ENCODE measurements at places on chromosomes 2 and 18. TPM values are rescaled to one million over a fixed set of nuclear protein-coding genes. Genes with fewer than 3 reads are reported as not detected.

TSN gene
- total RNA-seq: 56.7 TPM

CFAP221 gene
- not detected for total RNA-seq

NEB gene
- total RNA-seq: 0.38 TPM

GPR45 gene
- not detected for total RNA-seq

RNU2-63P gene
- 14.6 TPM for total RNA-seq

LYPD6 gene
- not detected for total RNA-seq

NPHP1 gene
- total RNA-seq: 0.13 TPM

ZBTB7C gene
- total RNA-seq: 0.95 TPM

DNA sequence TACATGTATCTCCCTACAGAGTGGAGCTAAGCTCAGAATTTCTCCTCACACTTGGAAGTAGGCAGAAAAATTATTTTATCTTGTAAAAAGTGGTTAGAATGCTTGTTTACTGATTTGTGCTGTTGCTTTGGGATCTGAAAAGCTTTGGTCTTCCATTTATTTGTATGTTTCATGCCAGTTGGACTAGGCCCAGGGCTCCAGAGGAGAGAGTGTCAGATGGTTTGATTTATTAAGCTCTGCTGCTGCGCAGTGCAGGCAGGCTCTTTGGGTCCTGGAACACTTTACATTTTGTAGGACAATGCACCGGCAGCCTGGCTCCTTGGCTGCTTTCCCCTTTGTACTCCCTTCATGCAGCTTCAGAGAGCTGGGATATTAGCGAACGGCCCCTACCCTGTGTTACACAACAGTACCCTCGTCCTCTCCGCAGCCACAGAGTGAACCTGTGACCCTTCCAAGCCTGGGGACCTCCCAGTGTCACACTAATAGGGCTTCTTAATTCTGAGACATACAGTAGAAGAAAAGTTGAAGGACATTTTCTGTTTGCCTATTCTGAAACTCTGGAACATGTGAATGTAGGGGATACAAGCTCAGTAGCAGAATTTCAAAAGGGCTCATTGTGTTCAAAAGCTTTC, 56.7 kb upstream of the EML6 start:
- no peak for DNase-seq

GRCh38 chr2:126275098-126275497, 380.9 kb upstream of the GYPC start:
- no peak for DNase-seq

GRCh38 chr2:28055325-28055970, 164.9 kb downstream of the BABAM2 start:
- no peak for DNase-seq

GRCh38 chr2:86044045-86044444, 61.6 kb downstream of the POLR1A start:
- peak; percentile 10 for DNase-seq

- peak; percentile 27 for DNase-seq
These were observed 212.3 kb downstream of the SNTG2 start for GRCh38 chr2:1162768-1163584.

DNA sequence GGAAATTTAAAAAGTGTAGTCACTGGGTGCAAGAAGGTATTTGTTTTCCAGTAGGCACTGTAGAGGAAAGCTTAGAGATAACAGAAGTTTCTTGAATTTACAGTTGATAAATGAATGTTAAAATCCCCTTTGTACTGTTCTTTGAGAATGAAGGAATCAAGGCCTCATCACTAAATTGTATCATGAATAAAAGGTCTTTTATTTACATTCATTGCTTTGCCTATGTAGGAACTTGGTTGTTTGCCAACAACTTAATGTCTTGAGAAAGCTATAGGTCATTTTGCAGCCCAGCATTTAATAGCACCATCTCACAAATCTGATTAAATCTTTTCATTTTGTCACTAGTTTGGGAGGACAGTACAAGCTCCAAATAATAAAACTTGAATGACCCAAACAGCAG, 213.9 kb upstream of the ITGA4 start:
- no peak for DNase-seq

- DNase-seq: no peak
These were observed 53.6 kb downstream of the CCDC93 start for GRCh38 chr2:117960231-117960630.

DNA sequence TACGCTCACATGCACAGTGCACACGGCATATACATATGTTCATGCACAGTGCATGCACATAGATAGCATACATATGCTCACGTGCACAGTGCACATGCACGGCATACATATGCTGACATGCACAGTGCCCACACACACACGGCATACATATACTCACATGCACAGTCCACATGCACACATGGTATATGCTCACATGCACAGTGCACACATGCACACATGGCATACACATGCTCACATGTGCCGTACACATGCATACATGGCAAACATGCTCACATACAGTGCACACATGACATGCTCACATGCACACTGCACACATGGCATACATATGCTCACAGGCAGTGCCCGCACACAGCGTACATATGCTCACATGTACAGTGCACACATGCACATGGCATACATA, 97.7 kb upstream of the CTDP1 start:
- no peak for DNase-seq

DNA sequence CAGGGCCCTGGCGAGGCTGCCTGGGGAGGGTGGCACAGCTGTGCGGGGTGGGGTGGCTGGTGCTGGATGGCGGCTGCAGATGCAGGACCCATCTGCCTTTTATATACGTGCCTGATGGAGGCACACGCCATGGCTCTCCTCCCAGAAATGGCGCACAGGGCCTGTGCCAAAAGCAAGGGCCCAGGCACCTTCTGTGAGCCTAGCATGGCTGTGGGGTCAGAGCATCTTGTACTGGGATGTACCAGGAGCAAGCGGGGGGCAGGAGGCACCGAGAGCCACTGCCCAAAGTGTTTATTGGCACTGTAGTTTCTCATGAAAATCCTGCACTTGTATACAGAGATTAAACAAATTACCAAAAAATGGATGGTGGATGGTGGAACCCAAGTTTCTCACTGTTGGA, 724.1 kb downstream of the GALR1 start:
- no peak for DNase-seq

DNA sequence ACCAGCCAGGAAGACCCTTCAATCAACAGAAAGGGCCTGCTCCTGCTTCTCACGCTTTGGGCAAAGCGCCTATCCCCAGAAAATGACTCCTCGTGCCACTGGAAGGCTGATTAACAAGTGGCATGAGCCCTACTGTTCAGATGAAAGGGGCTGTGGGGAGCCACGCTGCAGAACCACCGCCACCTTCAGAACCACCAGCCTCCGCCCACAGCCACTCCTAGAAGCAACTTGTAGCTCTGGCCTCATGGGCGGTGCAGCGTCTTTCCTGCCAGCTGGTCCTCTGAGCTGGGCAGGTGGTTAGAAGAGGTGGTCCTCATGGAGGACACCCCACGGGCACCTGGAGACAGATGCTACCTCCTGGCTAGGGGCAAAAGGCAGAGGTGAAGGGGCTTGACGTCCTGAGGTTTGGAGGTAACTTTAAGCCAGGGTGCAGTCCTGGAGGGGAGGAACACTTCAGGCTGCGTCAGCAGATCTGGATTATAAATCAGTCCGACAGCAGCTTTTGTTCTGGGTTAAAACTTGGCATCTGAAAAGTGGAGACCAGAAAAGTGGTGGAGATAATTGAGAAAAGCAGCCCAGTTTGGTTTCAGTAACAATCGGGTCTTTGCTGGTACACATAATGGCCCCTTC, 861 bp upstream of the SEMA4C start:
- peak; percentile 71 for DNase-seq

DNA sequence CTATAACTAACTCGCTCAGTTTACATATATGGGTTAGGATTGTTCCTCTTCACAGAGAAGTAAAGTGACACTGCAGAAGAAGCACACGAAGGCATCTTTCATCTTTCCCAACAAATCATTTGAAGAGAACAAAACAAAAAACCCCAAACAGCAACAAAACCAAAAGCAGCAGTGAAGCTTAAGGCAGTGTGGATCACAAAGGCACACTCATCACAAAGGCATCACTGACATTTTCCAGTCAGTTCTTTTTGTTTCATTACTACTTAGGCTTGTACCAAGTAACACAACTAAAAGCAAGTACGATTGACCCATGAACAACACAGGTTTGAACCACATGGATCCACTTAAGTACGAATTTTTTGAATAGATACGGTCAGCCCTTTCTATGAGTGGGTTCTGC, 75.7 kb downstream of the RNF152 start:
- no peak for DNase-seq

DNA sequence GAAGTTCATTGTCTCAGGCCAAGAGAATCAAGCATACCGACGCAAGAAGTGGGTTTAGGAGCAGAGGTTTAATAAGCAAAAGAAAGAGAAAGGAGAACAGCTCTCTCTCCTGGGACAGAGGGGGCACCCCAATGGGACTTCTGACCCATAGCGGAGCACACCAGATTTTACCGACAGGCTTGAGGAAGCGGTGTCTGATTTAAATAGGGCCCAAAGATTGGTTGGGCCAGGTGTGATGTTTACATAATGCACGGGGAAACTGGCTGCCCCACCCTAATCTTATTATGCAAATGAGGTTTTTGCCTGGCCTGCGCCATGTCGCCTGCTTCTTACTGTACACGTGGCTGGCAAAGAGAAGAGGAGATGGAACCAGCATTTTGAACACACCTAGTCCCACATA, 106.2 kb downstream of the MREG start:
- no peak for DNase-seq

DNA sequence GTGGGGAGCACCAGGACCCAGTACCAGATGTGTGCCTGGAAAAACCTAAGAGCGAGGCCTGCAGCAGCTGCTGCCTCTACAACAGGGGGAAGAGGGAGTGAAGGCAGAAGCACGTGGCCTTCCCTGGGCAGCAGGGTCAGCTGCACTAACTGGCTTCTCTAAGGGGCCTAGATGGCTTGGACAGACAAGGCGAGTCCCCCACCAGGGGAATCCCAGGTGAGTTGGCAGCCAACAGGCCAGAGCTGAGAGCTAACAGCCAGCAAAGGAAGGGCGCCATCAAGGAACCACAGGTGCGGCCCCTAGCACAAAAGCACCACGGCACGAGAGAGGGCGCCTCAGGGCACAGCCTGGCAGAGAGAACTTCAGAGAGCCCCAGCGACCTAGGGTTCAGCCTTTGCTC, 19.8 kb upstream of the MAL start:
- no peak for DNase-seq

GRCh38 chr2:124323321-124323720, 298.2 kb downstream of the CNTNAP5 start:
- no peak for DNase-seq

GRCh38 chr2:75424936-75425619, 135.7 kb downstream of the EVA1A start:
- no peak for DNase-seq

DNA sequence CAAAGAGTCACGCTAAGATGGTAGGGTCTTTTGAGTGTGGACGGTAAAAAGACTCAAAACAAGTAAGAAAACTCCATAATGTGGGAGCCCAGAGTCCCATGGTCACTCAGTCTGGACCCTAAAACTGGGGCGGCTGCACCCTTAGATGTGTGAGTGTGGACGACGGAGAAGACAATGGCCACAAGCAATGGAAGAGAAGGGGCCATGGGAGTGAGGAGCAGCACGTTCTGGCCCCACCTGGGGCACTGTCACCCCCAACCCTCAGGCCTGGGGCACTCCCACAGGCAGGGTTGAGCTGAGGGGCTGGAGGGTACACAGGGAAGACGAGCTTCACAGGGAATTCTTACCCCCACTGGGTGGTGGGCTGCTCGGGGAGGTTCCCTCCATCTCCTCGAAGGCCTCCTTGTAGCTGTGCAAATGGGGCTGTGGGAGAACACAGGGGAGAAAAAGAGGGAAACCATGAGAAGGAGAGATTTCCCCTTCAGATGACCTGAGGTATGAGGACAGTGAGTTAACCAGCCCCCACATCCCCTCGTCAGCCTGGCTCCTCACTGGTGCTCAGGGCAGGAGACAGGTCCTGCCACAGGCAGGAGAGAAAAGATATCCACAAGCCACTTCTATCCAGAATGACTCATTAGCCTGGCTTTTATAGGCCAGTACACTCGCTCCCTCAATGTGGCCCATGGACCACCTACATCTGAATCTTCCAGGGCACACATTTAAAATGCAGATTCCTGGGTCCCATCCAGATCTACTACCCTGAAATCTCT, 167.9 kb downstream of the TNS1 start:
- no peak for DNase-seq

GRCh38 chr18:24695168-24695567, 234.7 kb downstream of the HRH4 start:
- DNase-seq: no peak

- no peak for DNase-seq
These were observed 131.4 kb downstream of the ZNF236 start for GRCh38 chr18:76953583-76954233.

GRCh38 chr18:66582211-66582610, 21.7 kb downstream of the CDH19 start:
- DNase-seq: no peak

DNA sequence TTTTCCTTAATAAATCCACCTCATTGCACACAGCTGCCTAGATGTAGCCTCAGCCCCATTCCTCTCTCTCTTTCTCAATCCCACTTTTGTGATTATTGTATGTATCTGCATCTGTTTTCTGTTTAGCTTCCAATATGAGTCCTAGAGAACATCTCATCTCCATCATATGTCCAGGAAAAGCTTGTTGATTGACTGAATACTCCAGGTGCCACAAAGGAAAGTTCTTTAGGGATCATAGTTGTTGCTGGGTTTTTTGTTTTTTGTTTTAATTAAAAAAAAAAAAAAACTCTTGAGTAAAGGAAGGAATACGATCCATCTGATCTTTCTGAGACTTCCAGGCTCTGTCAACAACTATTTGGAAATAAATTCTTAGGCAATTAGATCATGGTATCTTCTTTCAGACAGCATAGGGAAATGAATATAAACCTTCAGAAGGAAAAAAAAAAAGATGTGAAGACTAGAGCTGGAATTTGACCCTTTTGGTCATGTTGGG, 42.5 kb downstream of the KIAA2012 start:
- no peak for DNase-seq

- DNase-seq: no peak
These were observed 341.9 kb upstream of the DCC start for GRCh38 chr18:51998066-51998465.

- DNase-seq: no peak
These were observed 332.8 kb downstream of the MYCN start for GRCh38 chr2:16273111-16273510.

Data from activated CD4-positive, alpha-beta memory T cell treated with anti-CD3 and anti-CD28 coated beads, Interleukin-2, amount 10 ng/mL, durations not matched to agents 7 days and 5 days (primary cell).